Psoas muscle (tissue), 8 donors: ENCODE measurements at places on chromosomes 6 and 20. TPM values are rescaled to one million over a fixed set of nuclear protein-coding genes. Genes with fewer than 3 reads are reported as not detected.

DNA sequence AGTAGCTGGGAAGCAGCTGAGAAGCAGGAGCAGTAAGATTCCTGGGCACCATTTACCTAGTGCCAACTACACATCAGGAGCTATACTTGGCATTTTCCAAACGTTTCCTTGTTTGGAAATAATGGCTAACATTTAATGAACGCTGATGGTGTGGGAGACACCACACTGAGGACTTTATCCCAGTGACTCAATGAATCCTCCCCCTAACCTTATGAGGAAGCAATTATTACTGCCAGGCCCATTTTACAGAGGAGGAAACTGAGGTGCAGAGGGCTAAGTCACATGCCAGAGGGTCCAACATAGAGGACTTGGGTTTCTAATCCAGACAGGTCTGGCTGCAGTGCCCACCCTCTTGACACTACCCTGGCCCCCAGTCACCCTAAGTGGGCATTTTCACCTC, 6.1 kb downstream of the PTGIS start:
- peak overlapping the region; percentile 46 for H3K27ac ChIP-seq
- no peak for DNase-seq
- H3K27me3 ChIP-seq, result peaks cover 17% of the 10 kb centered on the region
- no peak overlapping the region for H3K4me3 ChIP-seq
- no peaks in the 10 kb centered on the region for H3K36me3 ChIP-seq

DNA sequence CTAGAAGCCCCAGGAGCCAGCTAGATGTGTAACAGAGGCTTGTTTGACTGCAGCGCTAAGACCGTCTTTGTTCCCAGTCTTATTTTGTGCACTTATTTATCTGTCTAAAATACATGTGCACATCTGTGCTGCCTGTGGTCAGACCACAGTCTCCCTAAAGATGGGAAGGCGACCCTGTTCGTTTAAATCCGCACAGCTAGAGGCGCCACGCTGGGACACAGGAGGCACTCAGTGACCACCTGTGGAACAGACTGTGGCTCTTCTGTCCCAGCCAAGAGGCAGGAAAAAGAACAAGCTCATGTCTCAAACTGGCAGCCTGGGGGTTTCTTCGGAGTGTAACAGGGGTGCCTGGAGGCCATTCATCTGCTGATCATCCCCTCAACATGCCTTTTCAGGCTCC, 66.8 kb downstream of the CPNE5 start:
- DNase-seq, result no peak
- no peaks in the 10 kb centered on the region for H3K36me3 ChIP-seq
- H3K27me3 ChIP-seq, result no peaks in the 10 kb centered on the region
- peaks cover 19% of the 10 kb centered on the region for H3K4me1 ChIP-seq
- no peak overlapping the region for H3K27ac ChIP-seq

The DDO gene
- 9.7 TPM for polyA plus RNA-seq

GRCh38 chr6:30626484-30627366, at the start of gene ATAT1:
TSS of gene ATAT1 (plus strand) at chr6:30626874.
- H3K27me3 ChIP-seq, result no peaks in the 10 kb centered on the region
- H3K27ac ChIP-seq, result peak within 1 kb of the TSS; percentile 85
- peak within 1 kb of the TSS; percentile 68 for H3K4me3 ChIP-seq
- DNase-seq, result peak; percentile 94
- H3K36me3 ChIP-seq, result peaks cover 4% of the 10 kb centered on the region
- peaks cover 7% of the 10 kb centered on the region for H3K4me1 ChIP-seq
